Activated T-cell treated with anti-CD3 and anti-CD28 coated beads, Interleukin-2, amount 50 U/mL, for 72 hours (primary cell): ENCODE measurements at places on chromosomes 7 and 10.

- DNase-seq = no peak
Measured at GRCh38 chr7:47371733-47372368, 210.1 kb downstream of the TNS3 start.

DNA sequence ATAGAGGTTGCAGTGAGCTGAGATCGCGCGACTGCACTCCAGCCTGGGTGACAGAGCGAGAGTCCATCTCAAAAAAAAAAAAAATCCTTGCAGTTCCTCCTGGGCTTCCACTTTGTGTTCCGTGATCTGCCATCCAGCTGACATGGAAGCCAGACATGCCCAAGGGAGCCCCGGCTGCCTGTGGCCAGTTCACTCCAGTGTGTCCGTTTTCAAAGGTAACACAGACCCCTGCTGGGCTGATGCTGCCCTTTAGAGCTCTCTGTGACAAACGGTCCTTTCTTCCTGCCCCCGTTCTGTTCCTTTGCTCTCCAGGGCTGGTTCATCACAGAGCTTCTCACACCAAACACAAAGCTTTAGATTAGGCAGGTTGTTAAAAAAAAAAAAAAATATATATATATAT, 130.8 kb downstream of the CUL2 start:
- DNase-seq = no peak

- DNase-seq = no peak
Measured at GRCh38 chr7:45716380-45717203, 142.4 kb downstream of the ADCY1 start.

GRCh38 chr10:126730856-126731609, 60.5 kb upstream of the C10orf90 start:
- no peak for DNase-seq

DNA sequence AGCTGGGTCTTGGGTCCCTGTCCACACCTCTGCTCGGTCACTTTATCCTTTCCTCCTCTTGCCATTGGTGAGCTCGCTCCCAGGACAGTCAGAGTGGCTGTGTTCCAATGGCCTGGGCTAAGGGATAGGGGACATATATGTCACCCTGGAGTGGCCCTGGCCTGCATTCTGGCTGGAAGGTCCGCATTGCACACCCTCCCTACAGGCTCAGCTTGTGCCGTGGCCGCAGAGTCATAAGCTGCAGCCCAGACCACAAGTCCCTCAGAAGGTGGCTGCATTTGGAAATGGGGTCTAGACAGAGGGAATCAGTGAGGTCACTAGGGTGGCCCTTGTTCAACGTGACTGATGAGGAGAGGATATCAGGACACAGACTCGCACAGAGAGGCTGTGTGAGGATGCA, 363.8 kb upstream of the SHH start:
- no peak for DNase-seq

- no peak for DNase-seq
Measured at GRCh38 chr7:132783824-132784223, 207.6 kb upstream of the PLXNA4 start.

DNA sequence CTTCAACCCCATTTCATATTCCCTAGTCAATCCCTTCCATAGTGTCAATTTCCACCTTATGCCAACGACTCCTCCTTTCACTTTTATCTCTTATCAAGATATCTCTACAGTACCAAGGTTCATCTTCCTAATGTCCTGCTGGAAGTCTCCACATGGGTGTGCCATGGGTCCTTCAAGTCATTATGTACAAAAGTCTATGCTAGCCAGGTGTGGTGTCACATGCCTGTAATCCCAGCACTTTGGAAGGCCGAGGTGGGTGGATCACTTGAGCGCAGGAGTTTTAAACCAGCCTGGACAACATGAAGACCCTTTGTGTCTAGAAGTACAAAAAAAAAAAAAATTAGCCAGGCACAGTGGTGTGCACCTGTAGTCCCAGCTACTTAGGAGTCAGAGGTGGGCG, 47.6 kb downstream of the PRTFDC1 start:
- no peak for DNase-seq

GRCh38 chr7:149284343-149284742, 22.3 kb downstream of the ZNF783 start:
- peak; percentile 17 for DNase-seq

DNA sequence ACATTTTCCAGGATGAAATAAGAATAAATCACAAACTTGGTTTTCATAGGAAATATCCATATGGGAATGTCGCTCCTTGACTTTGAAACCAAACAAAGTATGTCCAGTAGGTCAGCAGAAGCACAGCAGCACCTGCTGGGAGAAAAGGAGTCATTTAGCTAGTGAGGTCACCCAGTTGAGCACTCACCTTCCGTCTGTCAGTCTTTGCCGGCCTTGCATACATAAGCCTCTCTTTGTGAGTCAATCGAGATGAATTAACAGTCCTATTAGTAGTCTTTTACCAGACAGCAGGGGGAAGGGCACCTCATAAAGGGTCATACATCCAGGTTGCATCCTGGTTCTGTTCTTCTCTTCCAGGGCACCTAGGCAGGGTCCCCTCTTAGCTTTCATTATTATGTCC, 232.5 kb upstream of the FZD1 start:
- no peak for DNase-seq
